ENCODE measurements at places on chromosomes 4 and X. TPM values are rescaled to one million over a fixed set of nuclear protein-coding genes. Genes with fewer than 3 reads are reported as not detected.

Gene TCEAL1
- 37.5 TPM for total RNA-seq

DNA sequence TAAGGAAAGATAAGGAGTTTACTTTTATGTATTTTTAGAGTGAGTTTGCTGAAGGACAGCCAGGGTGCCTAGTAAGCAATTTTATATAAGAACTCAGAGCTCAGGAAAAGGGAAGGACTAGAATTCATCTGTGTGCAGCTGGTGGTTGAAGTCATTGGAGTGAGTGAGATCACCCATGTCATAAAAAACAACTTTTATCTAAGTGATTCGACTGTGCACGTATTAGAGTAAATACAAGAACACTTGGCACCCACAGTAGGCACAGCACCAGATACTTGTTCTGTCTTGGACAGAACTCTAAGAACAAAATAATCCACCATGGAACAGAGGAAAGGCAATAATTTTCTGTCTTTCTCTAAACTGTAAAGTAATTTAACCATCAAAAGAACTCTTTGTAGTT, 31.6 kb downstream of the SYNPO2 start:
- no peak overlapping the region for H3K4me3 ChIP-seq
- no peak overlapping the region for H3K27ac ChIP-seq
- H3K27me3 ChIP-seq, result no peaks in the 10 kb centered on the region
- peak; percentile 73 for DNase-seq
- H3K36me3 ChIP-seq, result no peaks in the 10 kb centered on the region

Gene SH3D19
- 31.4 TPM for total RNA-seq

DNA sequence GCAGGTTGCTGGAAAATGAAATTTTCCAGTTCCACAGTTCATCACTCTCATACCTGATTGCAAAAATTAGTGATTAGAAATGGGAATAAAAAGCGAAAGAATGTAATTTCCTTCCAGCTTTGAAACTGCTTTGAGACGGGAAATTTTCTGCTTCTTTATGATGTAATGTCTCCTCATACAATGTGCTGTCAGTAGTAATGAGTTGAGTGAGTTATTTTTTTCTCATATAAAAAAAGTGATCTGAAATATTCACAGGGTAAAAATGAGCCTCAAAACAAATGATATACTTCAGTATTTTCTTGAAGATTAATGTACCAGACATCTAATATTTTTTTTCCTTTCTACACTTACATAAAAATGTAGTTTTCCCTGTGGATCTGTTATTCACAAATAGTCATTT, 179.1 kb upstream of the FAT4 start:
- no peak overlapping the region for H3K27ac ChIP-seq
- no peaks in the 10 kb centered on the region for H3K36me3 ChIP-seq
- no peak for DNase-seq
- no peaks in the 10 kb centered on the region for H3K4me1 ChIP-seq

DNA sequence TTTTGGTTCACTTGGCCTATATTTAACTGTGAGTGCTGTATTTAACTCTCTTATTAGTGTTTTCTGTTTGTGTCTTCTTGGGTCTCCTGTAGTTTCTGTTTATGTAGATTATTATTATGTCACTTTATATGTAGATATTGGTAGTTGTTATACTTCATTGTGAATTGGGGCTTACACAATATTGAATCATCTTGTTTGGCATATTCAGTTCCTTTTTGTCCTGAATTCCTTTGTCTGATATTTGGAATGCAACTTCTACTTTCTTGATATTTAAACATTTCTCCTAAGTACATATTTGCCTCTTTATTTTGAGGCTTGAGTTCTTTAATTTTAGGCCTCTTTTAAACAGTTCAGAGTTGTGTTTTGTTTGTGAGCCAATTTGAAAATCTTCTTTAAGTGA, 544.8 kb upstream of the ADGRL3 start:
- H3K4me3 ChIP-seq, result no peak overlapping the region
- no peaks in the 10 kb centered on the region for H3K36me3 ChIP-seq
- no peaks in the 10 kb centered on the region for H3K27me3 ChIP-seq
- no peak for DNase-seq

Gene RHOXF2
- total RNA-seq, result not detected

DNA sequence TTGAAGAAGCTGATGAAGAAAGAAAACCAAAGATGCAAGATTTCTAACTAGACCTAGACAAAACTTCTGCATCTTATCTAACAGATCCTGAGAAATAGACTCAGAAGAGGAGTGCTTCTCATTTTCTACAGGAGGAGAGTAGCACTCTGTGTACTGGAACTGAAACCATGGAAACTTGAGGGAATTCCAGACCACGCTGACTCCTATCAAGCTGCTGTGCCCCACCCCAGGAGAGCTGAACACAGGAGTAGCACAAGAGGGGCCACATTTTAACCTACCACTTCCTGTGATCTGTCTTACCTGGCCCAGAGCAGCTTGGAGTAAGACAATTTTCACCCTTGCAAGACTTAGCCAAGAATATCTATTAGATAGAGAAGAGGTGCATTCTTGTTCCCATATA, 248.9 kb downstream of the SCFD2 start:
- peak; percentile 12 for DNase-seq
- no peaks in the 10 kb centered on the region for H3K36me3 ChIP-seq
- H3K27ac ChIP-seq, result no peak overlapping the region
- no peak overlapping the region for H3K4me3 ChIP-seq
- no peaks in the 10 kb centered on the region for H3K27me3 ChIP-seq

GRCh38 chr4:41430792-41431191, 107.2 kb upstream of the LIMCH1 start:
- no peak overlapping the region for H3K27ac ChIP-seq
- H3K27me3 ChIP-seq, result no peaks in the 10 kb centered on the region
- H3K4me1 ChIP-seq, result no peaks in the 10 kb centered on the region
